ENCODE measurements at places on chromosomes 13 and 19.
A peak's percentile ranks its signal among the peaks of the same experiment; 100 is the strongest.

- DNase-seq: no peak
These were observed 193.9 kb upstream of the RNF113B start for GRCh38 chr13:98370806-98371515.

- no peak for DNase-seq
These were observed 769.9 kb upstream of the SLITRK6 start for GRCh38 chr13:86569119-86569518.

GRCh38 chr13:64993514-64994164, 2236.5 kb downstream of the PCDH9 start:
- no peak for DNase-seq

DNA sequence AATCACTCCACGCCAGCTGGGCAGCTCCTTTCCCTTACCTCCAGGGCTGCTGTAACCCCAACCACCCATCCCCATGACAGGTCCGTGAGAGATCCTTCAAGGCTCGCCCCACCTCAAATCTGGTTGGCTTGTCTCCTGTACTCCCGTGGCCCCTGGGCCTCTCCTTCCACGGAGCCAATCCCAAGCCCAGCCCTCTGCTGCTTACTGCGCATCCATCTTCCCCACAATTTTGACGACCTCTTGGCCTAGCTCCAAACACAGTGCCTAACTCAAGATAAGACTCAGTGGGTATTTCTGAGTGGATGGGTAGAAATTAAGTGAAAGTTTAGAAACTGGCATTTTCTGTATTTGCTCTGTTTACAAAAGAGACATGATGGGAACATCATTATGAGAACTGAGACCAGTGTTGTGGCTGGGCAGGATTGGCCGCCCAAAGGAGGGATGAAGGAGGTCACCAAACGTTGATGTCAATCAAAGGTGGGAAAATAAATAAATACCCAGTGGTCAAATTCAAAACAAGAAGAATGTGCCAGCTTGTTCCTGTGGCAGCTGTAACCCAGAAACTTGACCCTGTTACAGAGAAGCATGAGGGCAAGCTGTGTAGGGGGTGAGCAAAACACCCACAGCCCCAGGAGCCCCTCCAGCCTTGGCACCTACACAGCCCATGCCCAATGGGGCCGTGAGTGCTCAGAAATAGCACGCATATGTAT, 162.2 kb downstream of the ABCC4 start:
- no peak for DNase-seq

DNA sequence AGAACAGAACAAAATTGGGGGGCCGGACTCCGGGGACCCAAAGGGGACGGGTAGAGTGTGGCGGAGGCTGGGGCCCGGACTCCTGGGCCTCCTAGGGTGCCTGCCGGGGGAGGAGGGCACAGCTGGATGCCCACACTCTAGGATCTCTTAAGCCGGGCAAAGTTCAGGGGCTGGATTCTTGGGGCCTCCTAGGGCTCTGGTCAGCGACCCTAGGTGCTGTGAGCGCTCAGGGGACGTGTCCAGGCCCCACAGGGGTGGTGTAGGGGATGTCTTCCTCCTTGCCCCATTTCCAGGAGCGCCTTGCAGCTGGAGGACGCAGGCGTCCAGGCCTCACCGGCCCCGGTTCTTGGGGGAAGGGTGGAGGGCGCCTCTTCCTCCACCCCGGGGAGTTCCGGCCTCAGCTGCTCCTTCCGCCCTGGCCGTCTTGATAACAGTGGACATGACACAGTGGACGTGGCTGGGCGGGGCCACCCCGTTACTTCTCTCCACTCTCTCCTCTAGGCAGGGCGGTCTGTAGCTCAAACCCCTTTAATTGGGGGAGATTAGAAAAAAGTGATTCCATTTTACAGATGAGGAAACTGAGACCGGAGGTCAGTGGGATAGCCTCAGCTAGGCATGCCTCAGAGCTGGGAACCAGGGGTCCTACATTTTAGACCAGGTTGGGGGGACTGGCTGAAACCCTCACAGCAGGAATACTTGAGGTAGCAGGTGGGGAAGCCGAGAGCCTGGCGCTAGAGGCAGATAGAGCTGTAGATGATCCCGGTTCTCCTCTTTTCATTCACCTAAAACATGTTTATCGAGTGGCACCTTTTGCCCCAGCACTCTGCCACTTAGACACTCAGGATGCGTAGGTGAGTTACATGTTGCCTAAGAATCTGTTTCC, 705 bp downstream of the STXBP2 start:
- no peak for DNase-seq

DNA sequence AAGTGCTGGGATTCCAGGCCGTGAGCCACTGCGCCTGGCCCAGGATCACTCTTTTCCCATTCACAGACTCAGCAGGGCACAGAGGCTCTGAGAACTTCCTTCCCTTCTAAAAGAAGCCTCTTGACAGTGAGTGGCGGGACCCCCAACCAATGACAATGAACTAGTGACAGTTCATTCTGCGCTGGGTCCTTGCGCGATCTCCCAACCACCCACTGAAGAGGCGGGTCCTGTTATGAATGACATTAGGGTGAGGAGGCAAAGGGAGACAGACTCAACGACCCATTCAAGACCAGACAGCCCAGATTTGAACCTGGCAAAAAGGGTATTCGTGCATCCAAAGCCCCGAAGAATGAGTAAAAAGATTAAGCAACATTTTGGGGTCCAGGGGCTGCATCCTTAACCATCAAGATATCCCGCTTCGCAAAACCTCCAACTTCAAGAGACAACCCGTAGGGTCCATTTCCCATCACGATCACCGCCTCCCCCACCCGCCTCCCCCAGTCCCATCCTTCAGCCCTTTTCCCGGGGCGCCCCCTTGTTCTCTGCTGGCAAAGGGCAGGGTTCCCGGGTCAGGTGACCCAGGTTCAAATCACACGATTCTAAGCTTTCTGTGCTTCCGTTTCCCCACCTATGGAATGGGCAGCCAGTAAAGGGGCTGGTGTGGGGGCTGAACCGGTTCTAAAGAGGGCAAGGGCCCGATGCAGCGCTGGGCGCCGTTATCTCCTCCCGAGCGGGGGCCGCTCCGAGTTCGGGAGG, 719 bp downstream of the SUGP2 start:
- DNase-seq: peak; percentile 95

DNA sequence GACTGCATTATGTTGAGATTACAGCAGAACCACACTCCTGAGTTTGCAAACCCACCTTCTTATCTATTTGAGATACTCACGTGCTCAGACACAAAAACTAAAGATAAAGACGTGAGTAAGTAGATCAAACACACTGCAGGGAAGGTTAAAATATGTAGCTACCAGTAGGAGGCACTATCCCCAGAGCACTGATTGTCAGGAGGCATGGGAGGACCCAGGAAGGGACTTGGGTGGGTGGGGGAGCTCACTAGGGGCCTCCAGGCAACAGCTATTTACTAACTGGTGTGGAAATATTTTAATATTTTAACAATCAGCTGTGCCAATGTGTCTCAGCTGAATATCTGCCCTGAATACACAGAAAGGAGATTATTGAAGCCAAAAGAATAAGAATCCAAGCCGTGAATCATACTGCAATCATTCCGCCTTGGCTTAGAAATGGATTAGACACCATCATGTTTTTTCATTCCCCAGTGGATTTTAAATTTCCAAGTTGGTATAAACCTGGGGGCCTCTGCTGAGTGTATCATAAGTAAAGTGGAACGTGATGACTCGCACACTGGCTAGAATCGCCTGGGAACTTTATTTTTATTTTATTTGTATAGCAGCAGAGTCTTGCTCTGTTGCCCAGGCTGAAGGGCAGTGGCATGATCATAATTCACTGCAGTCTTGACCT, 73.2 kb upstream of the CACNA1A start:
- no peak for DNase-seq

GRCh38 chr13:44601586-44601985, 25.5 kb upstream of the TSC22D1 start:
- DNase-seq: no peak

GRCh38 chr19:49347835-49348234, 12.6 kb downstream of the CD37 start:
- peak; percentile 59 for DNase-seq

DNA sequence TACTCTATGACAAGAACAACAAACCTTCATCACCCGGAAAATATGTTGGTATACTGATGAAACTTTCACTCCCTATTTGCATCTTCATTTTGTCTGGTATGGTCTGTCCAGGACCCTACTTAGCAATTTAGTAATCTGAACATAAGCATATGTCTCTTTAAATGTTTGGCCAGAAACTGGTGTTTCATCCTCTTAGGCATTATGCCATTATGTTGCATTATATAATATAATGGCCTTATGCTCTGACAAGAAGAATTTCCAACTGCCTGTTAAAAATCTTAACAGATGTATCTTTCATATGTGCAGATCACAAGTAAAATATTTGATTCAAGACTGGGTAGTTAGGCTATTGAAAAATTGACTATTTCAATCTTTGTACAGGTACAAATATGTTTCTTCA, 610.6 kb upstream of the PRR20A start:
- DNase-seq: no peak

- no peak for DNase-seq
These were observed 98.4 kb downstream of the ENOX1 start for GRCh38 chr13:43688227-43688907.

- DNase-seq: no peak
These were observed 13.7 kb downstream of the ACTN4 start for GRCh38 chr19:38661136-38661535.

DNA sequence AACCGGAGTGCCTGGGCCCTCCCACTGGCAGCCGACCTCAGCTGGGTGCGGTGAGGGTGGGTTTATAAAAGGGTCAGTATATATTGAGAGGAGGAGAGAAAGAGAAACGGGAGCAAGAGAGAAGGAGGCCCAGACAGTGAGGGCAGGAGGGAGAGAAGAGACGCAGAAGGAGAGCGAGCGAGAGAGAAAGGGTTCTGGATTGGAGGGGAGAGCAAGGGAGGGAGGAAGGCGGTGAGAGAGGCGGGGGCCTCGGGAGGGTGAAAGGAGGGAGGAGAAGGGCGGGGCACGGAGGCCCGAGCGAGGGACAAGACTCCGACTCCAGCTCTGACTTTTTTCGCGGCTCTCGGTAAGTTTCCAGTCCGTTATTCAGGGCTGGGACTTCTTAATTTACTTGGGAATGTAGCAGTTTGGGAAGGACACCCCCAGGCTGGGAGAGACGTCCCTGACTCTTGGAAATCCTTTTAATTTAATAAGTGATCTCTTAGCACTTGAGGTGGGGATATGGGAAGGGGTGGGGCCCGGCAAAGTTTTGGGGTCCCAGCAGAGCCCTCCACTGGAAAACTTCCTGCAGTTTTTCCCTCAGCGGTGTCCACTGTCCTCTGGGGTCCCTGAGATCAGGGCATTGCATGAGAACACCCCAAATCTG, at the start of gene EMP3:
TSS of gene EMP3 (plus strand) at position 288 of the 646 bp plus-strand sequence. CDS start 1,293 bp downstream, outside the sequence.
- peak; percentile 53 for DNase-seq

DNA sequence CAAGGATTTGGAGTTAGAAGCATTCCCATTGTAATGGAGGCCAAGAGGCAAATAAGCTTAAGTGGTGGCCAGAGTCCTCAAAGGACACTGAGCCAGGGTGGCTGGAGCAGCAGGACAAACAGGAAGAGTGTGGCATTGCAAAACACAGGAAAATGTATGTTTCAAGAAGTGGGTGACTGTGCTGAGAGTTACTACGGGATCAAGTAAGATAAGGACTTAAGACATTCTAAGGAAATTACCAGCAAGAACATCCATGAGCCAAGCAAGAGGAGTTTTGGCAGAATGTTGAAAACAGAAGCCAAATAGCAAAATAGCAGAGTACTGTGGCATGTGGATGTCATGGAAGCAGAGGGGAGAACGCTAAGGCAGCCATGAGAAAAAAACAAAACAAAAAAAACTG, 104.2 kb downstream of the RAP2A start:
- no peak for DNase-seq

- DNase-seq: no peak
These were observed 5.9 kb downstream of the ZNF575 start for GRCh38 chr19:43538922-43539321.

DNA sequence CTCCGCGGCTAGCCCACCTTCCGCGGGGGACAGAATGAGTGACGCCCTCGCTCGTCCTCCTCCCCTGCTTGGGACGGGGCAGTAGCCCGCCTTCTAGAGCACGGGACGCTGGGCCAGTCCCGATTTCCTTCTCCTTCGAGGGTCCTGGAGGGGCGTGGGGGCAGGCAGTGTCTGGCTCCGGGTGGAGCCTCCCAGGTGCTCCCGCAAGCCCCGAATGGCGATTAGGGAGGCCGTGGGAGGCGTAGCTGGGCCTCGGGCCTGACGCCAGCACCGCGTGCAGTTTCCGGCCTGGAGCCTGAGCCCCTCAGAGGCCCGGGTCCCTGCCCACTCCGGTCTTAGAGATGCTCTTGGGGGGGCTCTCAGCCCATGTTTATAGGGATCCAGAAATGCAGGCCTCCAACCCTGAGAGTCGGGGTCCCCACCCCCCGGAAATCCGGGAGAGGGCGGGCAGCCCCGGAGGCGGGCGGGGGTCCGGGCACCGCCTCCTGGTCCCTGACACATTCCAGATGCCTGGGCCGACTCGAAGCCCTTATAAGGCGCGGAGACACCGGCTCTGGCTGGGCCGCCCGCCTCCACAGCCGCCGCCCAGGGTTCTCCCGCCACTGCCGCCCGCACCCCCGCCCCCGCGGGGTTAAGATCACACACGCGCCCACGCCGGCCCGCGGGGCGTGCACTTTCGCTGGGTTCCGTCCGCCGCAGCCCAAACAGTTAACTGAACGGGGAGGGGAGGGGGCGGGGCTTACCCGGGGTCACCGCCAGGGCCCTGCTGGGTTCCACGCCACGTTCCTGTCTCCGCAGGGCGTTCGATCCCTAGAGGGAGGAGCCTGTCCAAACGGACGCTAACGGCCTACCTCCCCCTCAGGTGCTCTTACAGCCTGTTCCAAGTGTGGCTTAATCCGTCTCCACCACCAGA, 1.5 kb downstream of the MYADM start:
- DNase-seq: peak; percentile 91

GRCh38 chr13:87827479-87827878, 156.3 kb downstream of the SLITRK5 start:
- no peak for DNase-seq

GRCh38 chr13:86121881-86122280, 322.7 kb upstream of the SLITRK6 start:
- no peak for DNase-seq

DNA sequence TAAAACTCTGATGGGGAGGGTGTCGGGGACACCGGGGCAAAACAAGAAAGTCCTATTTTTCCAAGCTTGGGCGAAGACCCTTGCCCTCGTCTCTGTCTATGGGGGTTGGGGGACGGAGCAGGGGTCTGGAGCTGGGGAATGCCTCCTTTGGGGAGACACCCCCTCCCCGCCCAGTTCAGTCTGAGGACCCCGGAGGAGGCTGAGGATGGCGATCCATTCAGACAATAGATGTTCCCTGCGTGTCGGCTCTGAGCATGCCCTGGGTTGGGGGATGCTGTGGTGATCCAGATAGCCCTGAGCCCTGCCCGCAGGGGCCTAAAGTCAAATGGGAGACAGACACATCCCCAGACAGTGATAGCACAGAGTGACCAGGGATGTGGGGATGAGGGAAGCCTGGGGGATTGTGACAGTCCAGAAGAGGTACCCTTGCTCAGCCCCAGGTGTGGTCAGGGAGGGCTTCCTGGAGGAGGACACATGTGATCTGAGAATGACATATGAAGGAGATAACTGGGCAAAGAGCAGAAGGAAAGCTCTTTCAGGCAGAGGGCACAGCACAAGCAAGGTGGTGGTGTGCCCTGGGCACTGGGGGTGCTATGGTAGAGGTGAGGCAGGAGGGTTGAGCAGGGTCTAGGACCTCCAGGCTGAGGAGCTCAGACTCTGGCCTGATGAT, 9.1 kb downstream of the LRFN3 start:
- no peak for DNase-seq

Measured in WERI-Rb-1 (cell line).